ENCODE measurements at places on chromosomes 16 and 17. TPM values are rescaled to one million over a fixed set of nuclear protein-coding genes. Genes with fewer than 3 reads are reported as not detected.

- no peaks in the 10 kb centered on the region for H3K27me3 ChIP-seq
- peak overlapping the region; percentile 71 for H3K27ac ChIP-seq
- peaks cover 65% of the 10 kb centered on the region for H3K4me1 ChIP-seq
- no peak overlapping the region for H3K4me3 ChIP-seq
- no peak for DNase-seq
Observed at GRCh38 chr17:73305845-73306836, 5.7 kb downstream of the CDC42EP4 start.

- no peaks in the 10 kb centered on the region for H3K36me3 ChIP-seq
- peaks cover 46% of the 10 kb centered on the region for H3K4me1 ChIP-seq
- no peaks in the 10 kb centered on the region for H3K27me3 ChIP-seq
- peak; percentile 66 for DNase-seq
- no peak within 1 kb of the TSS for H3K4me3 ChIP-seq
Observed at GRCh38 chr17:82839617-82840292, at the start of gene ZNF750. Gene ZNF750, minus strand, starts transcription at chr17:82840022. Its CDS starts 7,568 bp downstream, at chr17:82832454.

- no peaks in the 10 kb centered on the region for H3K27me3 ChIP-seq
- no peak overlapping the region for H3K4me3 ChIP-seq
- DNase-seq, result no peak
- peaks cover 62% of the 10 kb centered on the region for H3K36me3 ChIP-seq
- H3K27ac ChIP-seq, result peak overlapping the region; percentile 85
Observed at GRCh38 chr17:82193520-82194220, 19.0 kb downstream of the CCDC57 start.

- H3K4me3 ChIP-seq, result no peak overlapping the region
- peaks cover 100% of the 10 kb centered on the region for H3K36me3 ChIP-seq
- H3K27me3 ChIP-seq, result no peaks in the 10 kb centered on the region
- no peak overlapping the region for H3K27ac ChIP-seq
- DNase-seq, result no peak
- H3K4me1 ChIP-seq, result peaks cover 8% of the 10 kb centered on the region
Observed at GRCh38 chr17:8477171-8477570, 41.5 kb downstream of the NDEL1 start.

MYL11 gene
- polyA plus RNA-seq, result 4.3 TPM

Data from spleen (tissue), 13 donors.